ENCODE measurements at places on chromosomes 7 and 10.
A peak's percentile ranks its signal among the peaks of the same experiment; 100 is the strongest.

- DNase-seq: no peak
These were observed 682.5 kb downstream of the LRMDA start for GRCh38 chr10:76113952-76114351.

GRCh38 chr10:131231965-131232541 is 79.5 kb downstream of the TCERG1L start:
- DNase-seq: no peak

DNA sequence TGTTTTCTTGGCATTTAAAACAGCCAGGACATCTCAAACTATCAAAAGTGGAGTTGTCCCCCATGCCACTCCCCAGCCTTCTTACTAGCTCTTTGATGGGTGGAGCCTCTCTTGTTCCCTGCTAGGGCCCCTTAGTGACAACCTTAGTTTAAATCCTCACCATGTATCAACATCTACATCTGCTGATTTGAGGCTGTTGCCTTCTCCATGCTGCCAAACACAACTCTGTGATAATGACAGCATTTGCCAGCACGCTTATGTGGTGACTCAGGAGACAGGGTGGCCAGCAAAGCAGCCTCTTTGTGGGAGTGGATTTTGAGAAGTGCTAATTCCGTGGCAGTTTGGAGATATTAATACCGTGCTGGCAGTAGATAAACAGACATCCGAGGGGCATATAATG is 145.4 kb downstream of the LRRC4 start:
- DNase-seq: no peak

- no peak for DNase-seq
These were observed 72.5 kb downstream of the LRRC17 start for GRCh38 chr7:102985176-102985783.

- DNase-seq: peak; percentile 93
These were observed at the start of the genes GPC2 and STAG3 for GRCh38 chr7:100177045-100178001. Gene GPC2 (minus strand): TSS chr7:100177381. CDS start chr7:100177199, 182 bp downstream. Gene STAG3 (plus strand): TSS chr7:100177918. CDS start chr7:100180557, 2,639 bp downstream.

GRCh38 chr10:80289451-80290287 is at the start of gene MAT1A:
Gene MAT1A (minus strand): TSS chr10:80289658. CDS start chr10:80289423, 235 bp downstream.
- no peak for DNase-seq

DNA sequence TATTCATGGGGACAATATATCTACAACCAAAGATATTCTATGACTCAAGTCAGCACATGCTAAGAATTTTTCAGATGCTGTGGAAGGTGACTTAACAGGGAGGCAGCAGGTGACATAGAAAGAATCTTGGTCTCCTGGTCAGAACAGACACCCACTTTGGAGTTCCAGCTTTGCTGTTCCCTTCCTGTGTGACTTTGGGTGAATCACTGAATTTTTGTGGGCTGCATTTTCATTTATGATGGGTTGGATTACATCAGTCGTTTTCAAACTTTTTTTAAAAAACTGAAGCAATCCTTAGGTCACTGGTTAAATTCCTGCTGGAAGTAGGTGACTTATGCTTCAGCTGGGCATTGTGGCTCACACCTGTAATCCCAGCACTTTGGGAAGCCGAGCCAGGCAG is 24.9 kb downstream of the RGR start:
- DNase-seq: no peak

DNA sequence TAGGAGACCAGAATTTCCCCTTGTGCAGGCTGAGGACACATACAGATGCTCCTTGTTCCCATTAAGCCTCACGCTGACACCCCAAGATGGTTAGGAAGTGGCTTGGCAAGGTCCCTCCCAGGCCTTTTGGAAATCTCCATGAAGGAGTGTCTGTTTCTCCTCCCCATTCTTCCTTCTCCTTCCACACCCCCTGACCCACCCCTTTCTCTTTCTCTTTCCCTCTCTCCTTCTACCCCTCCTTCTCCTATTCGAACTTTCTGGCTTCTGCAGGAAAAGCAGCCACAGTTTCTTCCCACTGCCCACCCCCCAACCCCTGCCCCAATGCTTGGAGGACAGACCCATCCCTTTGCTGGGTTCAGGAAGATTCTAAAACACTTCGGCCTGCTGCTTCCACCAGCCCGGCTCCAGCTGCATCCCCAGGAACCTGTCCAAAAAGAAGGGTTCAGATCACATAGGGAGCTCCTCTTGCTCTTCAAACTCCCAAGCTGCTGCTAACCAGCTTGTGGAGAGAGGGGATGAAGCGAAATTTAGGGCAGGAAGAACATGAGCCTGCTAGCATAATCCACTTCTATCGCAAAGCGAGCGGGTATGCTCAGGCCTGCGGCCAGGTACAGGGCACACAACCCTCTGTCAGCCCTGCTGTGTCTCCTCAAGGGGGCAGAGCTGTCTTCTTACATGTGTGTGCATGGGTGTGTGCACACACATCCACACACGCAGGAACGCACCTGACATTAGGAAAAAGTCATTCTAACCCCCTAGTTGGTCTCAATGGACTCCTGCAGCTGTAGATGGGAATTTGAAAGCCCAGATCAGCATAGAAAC is 80.4 kb downstream of the PPP1R3C start:
- DNase-seq: no peak

GRCh38 chr7:135414208-135414607 is 95.7 kb downstream of the CNOT4 start:
- no peak for DNase-seq

DNA sequence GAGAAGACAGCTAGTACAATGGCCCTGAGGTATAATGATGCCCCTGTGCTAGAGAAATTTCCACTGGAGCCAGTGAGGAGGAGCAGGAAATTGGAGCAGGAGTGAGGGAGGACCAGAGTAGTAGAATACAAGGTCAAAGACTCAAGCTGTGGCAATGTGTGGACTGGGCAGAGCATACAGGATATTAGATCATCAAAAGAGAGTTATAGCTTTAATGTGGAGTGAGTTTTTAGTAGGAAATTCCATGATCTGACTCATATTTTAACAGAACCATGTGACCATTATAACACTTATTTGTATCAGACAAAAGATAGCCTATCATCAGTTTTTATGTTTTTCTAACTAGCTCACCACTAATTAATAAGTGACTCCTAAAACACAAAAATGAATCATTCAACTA is 154.1 kb downstream of the DGKB start:
- peak; percentile 67 for DNase-seq

GRCh38 chr10:121108051-121108450 is 256.9 kb downstream of the WDR11 start:
- no peak for DNase-seq

DNA sequence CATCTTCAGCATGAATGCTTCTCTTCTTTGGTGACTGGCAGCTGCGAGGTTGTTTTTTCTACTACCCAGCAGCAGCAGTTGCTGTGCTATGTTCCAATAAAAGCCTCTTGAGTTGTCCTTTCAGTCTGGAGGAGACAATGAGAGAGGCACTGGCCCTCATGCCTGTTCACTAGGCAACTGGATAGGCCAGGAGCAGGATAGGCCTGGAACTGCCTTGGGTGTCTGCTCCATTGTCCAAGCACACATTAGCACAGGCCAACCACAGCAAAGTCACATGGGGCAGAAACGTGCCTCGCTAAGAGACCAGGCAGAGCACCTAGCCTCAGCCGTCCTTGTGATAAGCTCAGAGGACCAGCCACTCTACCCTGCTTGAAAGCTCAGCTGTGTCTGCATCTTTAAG is 76.9 kb upstream of the PDCD4 start:
- DNase-seq: no peak

- DNase-seq: no peak
These were observed 29.8 kb upstream of the FGFR2 start for GRCh38 chr10:121627876-121628581.

DNA sequence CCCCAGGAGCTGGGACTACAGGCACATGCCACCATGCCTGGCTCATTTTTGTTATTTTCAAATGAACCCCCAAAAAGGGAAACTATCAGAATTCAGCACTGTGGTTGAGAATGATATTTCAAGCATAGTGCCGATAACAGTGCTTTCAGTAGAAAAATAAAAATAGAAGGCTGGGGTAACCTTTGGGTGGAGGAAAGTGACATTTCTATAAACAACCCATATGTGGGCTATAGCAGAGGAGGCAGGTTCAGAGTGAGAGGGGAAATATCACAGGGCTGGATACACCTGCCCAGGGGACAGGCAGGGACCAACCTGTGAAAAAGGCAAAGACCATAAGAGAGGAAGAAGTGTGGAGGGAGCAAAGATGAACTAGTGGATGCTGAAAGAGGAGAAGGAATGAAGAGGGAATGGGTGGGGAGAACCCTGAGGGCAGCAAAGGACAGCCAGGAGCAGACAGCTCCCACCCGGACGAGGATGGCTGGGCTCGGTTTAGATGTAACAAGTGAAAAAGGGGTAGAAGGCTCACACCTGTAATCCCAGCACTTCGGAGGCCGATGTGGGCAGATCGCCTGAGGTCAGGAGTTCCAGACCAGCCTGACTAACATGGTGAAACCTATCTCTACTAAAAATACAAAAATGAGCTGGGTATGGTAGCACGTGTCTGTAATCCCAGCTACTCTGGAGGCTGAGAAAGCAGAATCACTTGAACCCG is 56.5 kb downstream of the MAP3K8 start:
- no peak for DNase-seq

DNA sequence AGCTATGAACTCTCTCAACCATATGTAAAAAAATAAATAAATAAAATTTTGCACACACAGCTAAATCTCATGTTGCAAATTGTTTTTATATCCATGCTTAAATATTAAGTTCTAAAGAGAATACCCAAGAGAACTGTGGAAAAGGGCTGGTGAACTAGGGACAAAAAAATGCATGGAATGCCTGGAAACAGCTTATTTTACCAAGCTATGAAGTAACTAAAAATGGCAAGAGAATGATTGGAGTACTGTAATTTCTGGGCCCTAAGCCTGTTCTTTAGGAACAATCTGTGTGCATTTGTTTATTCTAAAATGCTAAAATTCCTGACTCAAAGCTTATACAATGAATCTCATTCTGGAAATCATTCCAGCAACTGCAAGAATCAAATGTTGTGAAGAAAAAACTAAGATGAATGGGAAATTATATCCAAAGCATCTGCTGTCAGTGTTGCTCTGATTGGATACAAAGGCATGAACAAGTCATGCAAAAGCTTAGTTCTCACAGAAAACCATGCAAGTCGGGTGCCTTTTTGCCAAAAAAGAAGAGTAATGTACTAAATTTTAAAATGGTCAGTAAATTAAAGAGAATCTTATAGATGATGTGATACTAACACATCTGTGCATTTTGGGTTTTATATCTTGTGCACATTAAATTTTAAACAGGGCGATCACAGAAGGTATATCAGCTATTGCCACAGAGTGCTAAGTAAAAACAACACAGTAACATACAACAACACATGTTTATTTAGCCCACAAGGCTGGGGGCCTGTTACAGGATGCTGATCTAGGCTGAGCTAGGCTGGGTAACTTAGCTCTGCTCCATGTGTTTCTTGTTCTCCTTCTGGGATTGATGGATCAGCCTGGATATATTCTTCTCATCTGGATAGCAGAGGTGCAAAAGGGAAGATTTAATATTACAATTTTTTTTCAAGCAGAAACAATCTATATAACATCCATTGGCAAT is 453.5 kb upstream of the SEMA3A start:
- DNase-seq: peak; percentile 65

- no peak for DNase-seq
These were observed 78.5 kb downstream of the LHPP start for GRCh38 chr10:124539935-124540641.

- no peak for DNase-seq
These were observed 1.2 kb downstream of the HOXA10 start for GRCh38 chr7:27172823-27173510.

- DNase-seq: no peak
These were observed 89.0 kb upstream of the ZNF804B start for GRCh38 chr7:88670536-88670935.

- DNase-seq: peak; percentile 96
These were observed at the start of gene ZCWPW1 for GRCh38 chr7:100428199-100428966. Gene ZCWPW1 (minus strand): TSS chr7:100428703. CDS start chr7:100420649, 8,054 bp downstream.

GRCh38 chr7:3135626-3136025 is 92.0 kb upstream of the CARD11 start:
- no peak for DNase-seq

DNA sequence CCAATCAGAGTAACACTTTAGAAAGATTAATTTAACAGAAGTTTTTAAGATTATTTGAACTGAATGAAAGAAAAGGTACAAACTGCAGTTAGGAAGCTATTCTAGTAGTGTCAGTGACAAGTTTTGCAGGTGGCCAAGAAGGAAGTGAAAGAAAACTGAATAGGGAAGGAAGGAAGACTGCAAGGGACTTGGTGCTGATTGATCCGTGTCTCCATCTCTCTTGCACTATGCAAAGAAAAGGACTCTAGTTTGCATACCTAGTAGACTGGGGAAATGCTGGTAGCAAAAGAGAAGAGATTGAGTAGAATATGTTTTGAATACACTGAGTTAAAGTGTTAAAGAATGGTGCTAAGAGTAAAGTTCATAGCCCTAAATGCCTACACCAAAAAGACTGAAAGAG is 33.0 kb downstream of the OR6V1 start:
- DNase-seq: no peak

- no peak for DNase-seq
These were observed 81.4 kb upstream of the PODXL start for GRCh38 chr7:131637859-131638258.

- DNase-seq: no peak
These were observed 30.6 kb downstream of the ADARB2 start for GRCh38 chr10:1706711-1707110.

GRCh38 chr10:19828278-19829049 is 12.2 kb downstream of the PLXDC2 start:
- no peak for DNase-seq

- DNase-seq: no peak
These were observed 49.7 kb downstream of the C10orf120 start for GRCh38 chr10:122649903-122650302.

DNA sequence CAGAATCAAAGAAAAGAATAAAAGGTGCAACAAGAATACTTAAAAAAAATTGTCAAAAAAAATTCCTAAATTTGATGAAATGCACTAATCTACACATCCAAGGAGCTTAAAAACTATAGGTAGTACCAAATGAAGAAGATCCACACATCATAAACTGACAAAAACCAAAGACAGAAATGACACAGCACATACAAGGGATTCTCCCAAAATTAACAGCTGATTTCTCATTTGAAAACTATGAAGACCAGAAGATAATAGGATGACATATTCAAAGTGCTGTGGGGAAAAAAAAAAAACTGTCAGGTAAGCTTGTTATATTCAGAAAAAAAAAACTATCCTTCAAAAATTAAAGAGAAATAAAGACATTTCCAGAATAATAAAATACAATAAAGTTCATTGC is 618.2 kb downstream of the TNS3 start:
- DNase-seq: no peak

- no peak for DNase-seq
These were observed 817.3 kb downstream of the DNAJB9 start for GRCh38 chr7:109386959-109387358.

DNA sequence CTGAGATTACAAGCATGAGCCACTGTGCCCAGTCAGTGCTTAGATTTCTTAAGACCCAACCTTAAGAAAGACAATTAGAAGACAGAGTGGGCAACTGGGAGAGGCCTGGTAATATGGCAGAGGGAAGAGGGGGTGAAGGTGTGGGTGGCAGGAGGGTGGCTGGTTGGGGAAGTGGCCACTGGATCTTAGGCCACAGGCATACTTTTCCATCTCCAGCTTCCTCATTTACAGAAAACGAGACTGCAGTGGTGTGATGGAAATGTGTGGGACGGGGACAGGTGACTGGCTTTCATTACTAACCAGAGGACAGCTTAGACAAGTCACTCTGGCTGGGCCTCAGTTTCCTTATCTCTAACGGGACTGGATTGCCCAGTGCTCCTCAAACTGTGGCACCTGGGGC is 1.0 kb upstream of the FFAR4 start:
- DNase-seq: no peak

GRCh38 chr10:3981300-3981699 is 196.3 kb upstream of the KLF6 start:
- no peak for DNase-seq

- no peak for DNase-seq
These were observed 44.2 kb upstream of the FRMD4A start for GRCh38 chr10:14374745-14375445.

All from smooth muscle cell of the brain vasculature (primary cell).